A549 treated with AZD2906 at 1 μM for 4 hours (cell line): ENCODE measurements at places on chromosomes 5 and 9. TPM values are rescaled to one million over a fixed set of nuclear protein-coding genes. Genes with fewer than 3 reads are reported as not detected.

Gene SLC25A48
- total RNA-seq = 0.11 to 0.41 TPM (median 0.24 TPM) in 5 replicates

Gene GNA14
- 0.03 to 0.05 TPM in 2 of 5 replicates, not detected in the others for total RNA-seq

Gene STPG3
- not detected in 5 replicates for total RNA-seq

Gene PCDHGA5
- total RNA-seq = 0.13 to 0.17 TPM (median 0.16 TPM) in 5 replicates

Gene GABRG2
- not detected in 5 replicates for total RNA-seq

Gene CDKN2AIPNL
- total RNA-seq = 36.5 to 43.1 TPM (median 41.6 TPM) in 5 replicates

Gene KIF2A
- 26.8 to 47.0 TPM (median 33.5 TPM) in 5 replicates for total RNA-seq

Gene ISL1
- total RNA-seq = 0.03 to 0.06 TPM in 2 of 5 replicates, not detected in the others

Gene CATSPER3
- 0.15 to 0.49 TPM (median 0.39 TPM) in 5 replicates for total RNA-seq

Gene ACSL6
- total RNA-seq = 0.06 to 0.28 TPM (median 0.08 TPM) in 5 replicates

Gene MRRF
- total RNA-seq = 64.4 to 75.7 TPM (median 67.1 TPM) in 5 replicates

Gene TRAF1
- 1.6 to 2.3 TPM (median 1.9 TPM) in 5 replicates for total RNA-seq

Gene FAM170A
- not detected in 5 replicates for total RNA-seq

Gene HAVCR1
- 26.8 to 45.6 TPM (median 30.4 TPM) in 5 replicates for total RNA-seq

Gene ZFP2
- total RNA-seq = not detected in 5 replicates

Gene TAF11L5
- not detected in 5 replicates for total RNA-seq

Gene ANKDD1B
- 0.03 to 0.09 TPM in 2 of 5 replicates, not detected in the others for total RNA-seq

Gene ZNG1E
- total RNA-seq = 61.2 to 72.8 TPM (median 62.2 TPM) in 5 replicates

Gene SPATA31C1
- not detected in 5 replicates for total RNA-seq

Gene FAT2
- total RNA-seq = under 0.01 to 0.01 TPM in 2 of 5 replicates, not detected in the others

Gene RASEF
- total RNA-seq = 6.2 to 6.8 TPM (median 6.6 TPM) in 5 replicates

Gene PCDHA13
- total RNA-seq = 0.03 to 0.06 TPM (median 0.05 TPM) in 5 replicates

Gene IL31RA
- total RNA-seq = 1.1 to 1.4 TPM (median 1.2 TPM) in 5 replicates

Gene FAM221B
- not detected in 5 replicates for total RNA-seq

Gene GAPT
- not detected in 5 replicates for total RNA-seq

Gene LECT2
- total RNA-seq = not detected in 5 replicates

Gene BTNL3
- not detected in 5 replicates for total RNA-seq

Gene TRIP13
- 62.7 to 68.3 TPM (median 65.8 TPM) in 5 replicates for total RNA-seq

Gene SIMC1
- total RNA-seq = 13.2 to 17.7 TPM (median 16.4 TPM) in 5 replicates

Gene FBP2
- total RNA-seq = not detected in 5 replicates

Gene CYLC2
- total RNA-seq = not detected in 5 replicates

Gene SPINK4
- total RNA-seq = not detected in 5 replicates

Gene EMB
- 4.6 to 6.5 TPM (median 5.6 TPM) in 5 replicates for total RNA-seq

Gene EPB41L4B
- total RNA-seq = 26.1 to 29.4 TPM (median 26.8 TPM) in 5 replicates

Gene CCNJL
- total RNA-seq = 10.1 to 12.6 TPM (median 11.2 TPM) in 5 replicates

Gene BHMT
- 0.07 TPM in 1 of 5 replicates, not detected in the others for total RNA-seq

Gene PNPLA7
- 0.44 to 0.80 TPM (median 0.62 TPM) in 5 replicates for total RNA-seq

Gene PCDH1
- total RNA-seq = 2.1 to 3.8 TPM (median 3.4 TPM) in 5 replicates

Gene ABCA2
- total RNA-seq = 19.1 to 28.9 TPM (median 24.6 TPM) in 5 replicates

Gene LIFR
- total RNA-seq = 6.7 to 10.9 TPM (median 8.3 TPM) in 5 replicates
